Subcutaneous adipose tissue (tissue), 4 donors: ENCODE measurements at places on chromosomes 3 and 15. TPM values are rescaled to one million over a fixed set of nuclear protein-coding genes. Genes with fewer than 3 reads are reported as not detected.

Gene EIF2B5
- total RNA-seq = 30.6 TPM

Gene SPTBN5
- total RNA-seq = 0.82 TPM

Gene NPTN
- total RNA-seq = 66.9 TPM

Gene ZNF280D
- total RNA-seq = 74.0 TPM

Gene ADAMTS17
- 0.57 TPM for total RNA-seq

Gene SPINK8
- total RNA-seq = not detected

Gene DET1
- total RNA-seq = 7.1 TPM

Gene POTEB
- total RNA-seq = not detected

Gene NMNAT3
- 13.4 TPM for total RNA-seq

Gene SHC4
- 0.38 TPM for total RNA-seq
